Activated T-cell treated with anti-CD3 and anti-CD28 coated beads, Interleukin-2, amount 50 U/mL, for 72 hours (primary cell): ENCODE measurements at places on chromosomes 13 and 19.

GRCh38 chr13:99386495-99386894 lies 79.3 kb upstream of the GPR183 start:
- no peak for DNase-seq

GRCh38 chr19:35142606-35143230 lies 337 bp upstream of the FXYD7 start:
- DNase-seq, result peak; percentile 70

- no peak for DNase-seq
These were observed 14.2 kb downstream of the C19orf81 start for GRCh38 chr19:50663482-50663790.

DNA sequence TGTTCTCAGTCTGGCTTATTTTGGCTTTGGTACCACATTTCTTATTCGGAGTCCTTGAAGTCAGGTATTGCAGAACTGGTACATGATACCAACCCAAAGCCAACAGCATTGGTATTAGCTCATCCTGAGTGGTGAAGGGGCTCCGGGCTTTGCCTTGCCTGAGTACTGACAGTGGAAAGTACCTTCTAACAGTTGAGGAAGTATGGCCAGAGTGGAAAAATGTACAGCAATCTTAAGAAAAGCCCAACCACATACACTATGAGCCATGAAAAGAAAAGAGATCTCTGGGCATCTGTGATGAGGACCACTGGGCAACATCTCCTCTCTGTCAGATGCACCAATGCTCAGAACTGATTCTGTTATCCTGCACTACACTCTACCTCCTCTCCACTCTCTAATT lies 8.3 kb downstream of the LCP1 start:
- DNase-seq, result peak; percentile 52

GRCh38 chr13:89763005-89763404 lies 1584.5 kb upstream of the MIR17HG start:
- DNase-seq, result no peak

- no peak for DNase-seq
These were observed 16.1 kb downstream of the ZNF536 start for GRCh38 chr19:30388327-30388726.

DNA sequence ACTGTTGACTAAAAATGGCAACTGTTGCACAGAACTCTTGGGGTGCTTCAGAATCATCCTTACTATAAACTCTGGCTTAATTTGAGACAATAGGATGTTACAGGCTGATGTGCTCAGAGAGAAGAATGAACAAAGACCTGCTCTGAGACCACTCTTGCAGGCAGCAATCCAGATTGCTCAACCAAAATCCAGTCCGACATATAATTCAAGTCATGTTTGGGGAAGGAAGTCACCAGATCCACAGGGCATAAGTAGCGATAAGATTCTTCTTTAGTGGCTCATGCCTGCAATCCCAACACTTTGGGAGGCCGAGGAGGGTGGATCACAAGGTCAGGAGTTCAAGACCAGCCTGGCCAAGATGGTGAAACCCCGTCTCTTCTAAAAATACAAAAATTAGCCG lies 20.6 kb downstream of the MTMR6 start:
- no peak for DNase-seq

GRCh38 chr13:54775501-54776191 lies 1747.0 kb downstream of the OLFM4 start:
- no peak for DNase-seq

DNA sequence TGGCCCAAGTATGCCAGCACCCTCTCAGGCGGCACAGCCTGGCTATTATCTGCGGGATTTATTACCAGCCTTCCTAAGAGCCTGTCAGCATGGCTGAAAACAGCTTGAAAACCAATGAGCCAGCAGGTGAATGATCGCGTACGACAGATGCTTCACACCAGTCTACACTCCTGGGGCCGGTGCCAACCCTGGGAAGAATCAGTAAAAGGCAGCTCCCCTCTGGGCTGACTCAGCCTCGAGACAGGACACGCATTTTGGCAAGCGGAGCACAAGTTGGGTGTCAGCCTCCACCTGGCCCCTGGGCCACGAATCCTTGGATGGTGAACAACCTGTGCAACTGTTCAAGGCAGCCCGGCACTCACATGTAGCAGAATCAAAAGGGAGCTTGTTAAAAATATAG lies 15.6 kb downstream of the EMP3 start:
- DNase-seq, result no peak

DNA sequence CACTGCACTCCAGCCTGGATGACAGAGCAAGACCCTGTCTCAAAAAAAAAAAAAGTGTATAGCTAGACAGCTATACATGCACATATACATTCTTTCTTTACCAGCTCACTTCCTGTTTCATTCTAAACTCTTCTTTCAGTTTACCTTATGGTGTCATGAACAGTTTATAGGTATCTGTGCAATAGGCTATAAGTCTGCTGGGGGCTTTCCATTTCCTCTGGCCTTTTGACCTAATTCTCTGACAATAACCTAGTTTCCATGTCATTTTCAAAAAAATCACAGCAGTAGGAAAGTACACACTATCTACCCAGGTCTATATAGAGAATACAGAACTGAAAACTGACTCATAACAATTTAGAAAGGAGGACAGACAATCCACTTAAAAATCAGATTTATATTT lies 24.4 kb upstream of the URAD start:
- no peak for DNase-seq

GRCh38 chr19:23925285-23925684 lies 10.6 kb downstream of the ZNF726 start:
- no peak for DNase-seq

DNA sequence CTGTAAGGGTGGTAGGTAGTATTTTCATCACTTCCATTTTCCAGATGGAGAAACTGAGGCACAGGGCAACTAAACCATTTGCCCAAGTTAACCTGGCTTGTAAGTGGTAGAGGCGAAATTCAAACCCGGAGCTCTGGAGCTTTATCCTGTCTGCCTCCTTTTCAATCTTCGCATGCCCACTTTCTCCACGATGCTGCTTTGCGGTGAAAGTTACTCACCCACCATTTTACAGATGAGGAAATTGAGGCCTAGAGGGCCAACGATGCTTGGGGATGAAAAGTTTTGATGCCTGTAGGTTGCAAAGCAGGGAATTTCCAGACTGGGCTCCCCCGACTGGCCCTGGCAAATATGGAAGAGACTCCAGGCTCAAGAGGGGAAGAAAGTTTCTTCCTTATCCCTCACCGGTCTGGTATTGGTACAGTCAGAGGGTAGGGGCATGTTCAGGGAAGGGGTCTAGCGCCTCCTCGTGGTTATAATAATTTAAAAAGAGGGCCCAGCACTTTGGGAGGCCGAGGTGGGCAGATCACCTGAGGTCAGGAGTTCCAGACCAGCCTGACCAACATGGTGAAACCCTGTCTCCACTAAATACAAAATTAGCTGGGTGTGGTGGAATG lies 1.9 kb upstream of the SH2D3A start:
- peak; percentile 23 for DNase-seq

GRCh38 chr13:32446220-32446619 lies 18.3 kb upstream of the N4BP2L1 start:
- no peak for DNase-seq
